ENCODE measurements at places on chromosomes 5 and 9.

- DNase-seq: no peak
These were observed 103.5 kb upstream of the EQTN start for GRCh38 chr9:27400334-27400880.

GRCh38 chr5:115599502-115599901 lies 2.8 kb downstream of the TICAM2 start:
- no peak for DNase-seq

- DNase-seq: no peak
These were observed at the start of the genes EIF4E1B and SNCB for GRCh38 chr5:176629853-176630680. TSS of gene EIF4E1B (plus strand) at chr5:176630675. CDS start at chr5:176642788, 12,113 bp downstream. TSS of gene SNCB (minus strand) at chr5:176630534. CDS start at chr5:176629654, 880 bp downstream.

GRCh38 chr9:137487454-137488326 lies 28.6 kb upstream of the NSMF start:
- DNase-seq: no peak

DNA sequence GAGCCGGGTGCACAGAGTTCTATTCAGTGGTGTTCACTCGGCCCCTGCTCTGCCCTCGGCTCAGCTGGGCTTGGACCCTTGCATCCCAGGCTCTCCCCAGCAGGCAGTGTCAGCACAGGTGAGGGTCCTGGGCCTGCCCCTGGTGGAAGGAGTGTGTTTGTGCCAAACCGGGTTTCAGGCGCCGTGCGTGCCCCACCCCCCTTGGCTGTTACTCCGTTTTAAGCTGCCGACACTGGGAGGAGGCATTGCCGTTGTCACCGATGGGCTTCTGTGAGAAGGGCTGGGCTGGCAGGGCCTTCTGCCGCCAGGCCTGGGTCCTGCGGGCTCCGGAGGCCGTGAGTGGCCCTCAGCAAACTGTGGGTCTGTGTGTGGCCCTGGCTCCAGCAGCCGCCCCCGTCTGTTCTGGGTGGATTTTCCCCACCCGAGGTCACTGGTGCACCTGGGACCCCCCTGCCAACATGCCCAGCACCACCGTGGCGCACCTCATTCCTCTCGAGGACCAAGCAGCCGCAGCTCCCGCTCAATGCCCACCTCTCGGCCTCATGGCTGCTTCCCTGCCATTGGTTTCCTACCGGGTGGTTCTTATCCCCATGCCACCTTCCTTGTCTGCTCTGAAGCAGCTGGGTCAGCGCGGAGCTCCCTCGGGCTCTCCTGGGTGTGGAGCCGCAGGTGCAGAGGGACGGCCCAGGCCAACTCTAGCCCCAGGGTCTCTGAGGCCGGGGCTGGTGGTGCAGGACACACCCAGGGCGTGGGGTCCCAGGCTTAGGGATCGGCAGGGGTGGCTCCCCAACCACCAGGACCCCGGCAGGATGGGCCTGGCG lies 44.3 kb upstream of the EXOC3 start:
- DNase-seq: no peak

- DNase-seq: no peak
These were observed 453.3 kb downstream of the BNC2 start for GRCh38 chr9:16417161-16417560.

- DNase-seq: no peak
These were observed 220.4 kb downstream of the ARRDC3 start for GRCh38 chr5:91162534-91163381.

DNA sequence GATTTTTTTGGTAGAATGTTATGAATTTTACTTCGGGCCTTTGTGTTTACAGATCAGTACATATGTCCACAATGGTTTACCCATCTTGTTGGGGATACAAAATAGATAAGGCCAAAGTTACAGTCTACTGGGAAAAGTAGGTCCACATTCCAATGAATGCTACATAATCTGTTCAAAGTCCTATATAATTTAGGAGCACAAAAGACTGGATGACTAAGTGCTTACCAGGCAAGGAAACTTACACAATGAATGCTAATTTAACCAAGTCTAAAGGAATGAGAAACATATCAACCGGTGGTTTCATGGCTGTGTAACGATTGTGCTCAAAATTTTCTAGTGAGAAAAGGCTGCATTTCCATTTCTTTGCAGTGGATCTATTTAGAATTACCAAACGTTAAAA lies 97.4 kb upstream of the TRPM3 start:
- DNase-seq: no peak

DNA sequence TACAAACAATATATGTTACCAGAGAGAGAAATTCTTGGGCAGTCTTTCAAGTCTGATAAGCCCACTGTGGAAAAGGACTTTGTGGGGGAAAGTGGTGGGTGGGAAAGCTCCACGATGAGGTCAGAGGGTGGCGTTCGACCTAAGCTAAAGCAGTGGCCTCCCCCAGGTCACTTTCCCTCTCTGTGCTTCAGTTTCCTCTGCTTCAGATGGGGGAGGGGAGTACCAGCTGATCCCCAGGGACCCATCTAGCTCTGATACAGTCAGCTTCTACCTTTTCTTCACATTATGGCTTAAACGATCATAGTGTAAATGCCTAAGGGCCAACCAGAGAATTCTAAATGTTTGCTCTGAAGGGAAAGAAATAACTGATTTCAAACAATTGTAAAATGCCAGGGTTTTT lies 36.6 kb upstream of the ARSB start:
- DNase-seq: no peak
